ENCODE measurements at places on chromosomes 3 and 15. TPM values are rescaled to one million over a fixed set of nuclear protein-coding genes. Genes with fewer than 3 reads are reported as not detected.

The DUOXA2 gene
- total RNA-seq: 0.11 TPM

The ITPKA gene
- 1.2 TPM for total RNA-seq

The ANKDD1A gene
- 6.1 TPM for total RNA-seq

The RNU5B-1 gene
- total RNA-seq: not detected

The TMED3 gene
- total RNA-seq: 50.9 TPM

The DUOXA1 gene
- 0.09 TPM for total RNA-seq

The RAB6B gene
- 14.9 TPM for total RNA-seq

The TMIE gene
- 0.57 TPM for total RNA-seq

The RGMA gene
- 37.7 TPM for total RNA-seq

The GP9 gene
- not detected for total RNA-seq

The HESX1 gene
- 4.5 TPM for total RNA-seq

The GP5 gene
- 0.16 TPM for total RNA-seq

The CA12 gene
- 2.8 TPM for total RNA-seq

The ZKSCAN7 gene
- 8.9 TPM for total RNA-seq

The EOMES gene
- 0.76 TPM for total RNA-seq

The DOCK3 gene
- 5.5 TPM for total RNA-seq

The KIF23 gene
- 87.8 TPM for total RNA-seq

The MAP3K13 gene
- 9.8 TPM for total RNA-seq

The PLXND1 gene
- total RNA-seq: 63.9 TPM

The CFAP100 gene
- not detected for total RNA-seq

The PBRM1 gene
- 48.8 TPM for total RNA-seq

The LARP6 gene
- total RNA-seq: 14.7 TPM

The SLC12A1 gene
- 0.39 TPM for total RNA-seq

The ATP13A5 gene
- not detected for total RNA-seq

The CPNE9 gene
- total RNA-seq: 6.0 TPM

The FILIP1L gene
- total RNA-seq: 0.11 TPM

The SLC28A2 gene
- not detected for total RNA-seq

The NR1I2 gene
- 2.8 TPM for total RNA-seq

The IL17RC gene
- total RNA-seq: 10.2 TPM

The CHRM5 gene
- total RNA-seq: not detected

The ISLR2 gene
- 8.9 TPM for total RNA-seq

The NLGN1 gene
- total RNA-seq: 15.7 TPM

The LRRFIP2 gene
- total RNA-seq: 23.7 TPM

The CNTN6 gene
- not detected for total RNA-seq

The CAMKV gene
- total RNA-seq: 56.6 TPM

Data from WTC11 (cell line).